Kidney epithelial cell (primary cell): ENCODE measurements at places on chromosomes 1 and 21.

GRCh38 chr1:162571696-162572095 lies 10.2 kb downstream of the UAP1 start:
- DNase-seq = no peak

DNA sequence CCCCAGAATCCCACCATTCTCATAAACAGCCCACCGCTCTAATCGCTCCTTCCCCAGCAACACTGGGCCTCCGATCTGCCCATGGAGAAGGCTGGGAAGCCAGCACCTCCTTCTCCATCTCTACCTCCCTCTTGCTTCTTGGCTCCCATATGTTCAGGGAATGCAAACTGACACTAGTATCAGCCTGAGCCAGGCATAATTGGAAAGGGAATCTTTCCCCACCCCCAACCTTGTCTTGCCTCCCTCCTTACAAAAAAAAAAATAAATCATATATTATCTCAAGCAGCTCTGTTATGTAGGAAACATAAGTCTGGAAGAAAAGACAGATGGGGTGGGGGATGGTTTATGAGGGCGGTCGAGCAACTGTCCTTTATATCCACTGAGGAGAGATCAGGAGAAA lies 127.2 kb downstream of the NAV1 start:
- DNase-seq = no peak

GRCh38 chr1:8063298-8064036 lies 37.4 kb upstream of the ERRFI1 start:
- DNase-seq = no peak

GRCh38 chr1:6969106-6969505 lies 183.9 kb downstream of the CAMTA1 start:
- DNase-seq = peak; percentile 35

- DNase-seq = no peak
Observed at GRCh38 chr1:220807726-220808125, 21.0 kb downstream of the MTARC1 start.

DNA sequence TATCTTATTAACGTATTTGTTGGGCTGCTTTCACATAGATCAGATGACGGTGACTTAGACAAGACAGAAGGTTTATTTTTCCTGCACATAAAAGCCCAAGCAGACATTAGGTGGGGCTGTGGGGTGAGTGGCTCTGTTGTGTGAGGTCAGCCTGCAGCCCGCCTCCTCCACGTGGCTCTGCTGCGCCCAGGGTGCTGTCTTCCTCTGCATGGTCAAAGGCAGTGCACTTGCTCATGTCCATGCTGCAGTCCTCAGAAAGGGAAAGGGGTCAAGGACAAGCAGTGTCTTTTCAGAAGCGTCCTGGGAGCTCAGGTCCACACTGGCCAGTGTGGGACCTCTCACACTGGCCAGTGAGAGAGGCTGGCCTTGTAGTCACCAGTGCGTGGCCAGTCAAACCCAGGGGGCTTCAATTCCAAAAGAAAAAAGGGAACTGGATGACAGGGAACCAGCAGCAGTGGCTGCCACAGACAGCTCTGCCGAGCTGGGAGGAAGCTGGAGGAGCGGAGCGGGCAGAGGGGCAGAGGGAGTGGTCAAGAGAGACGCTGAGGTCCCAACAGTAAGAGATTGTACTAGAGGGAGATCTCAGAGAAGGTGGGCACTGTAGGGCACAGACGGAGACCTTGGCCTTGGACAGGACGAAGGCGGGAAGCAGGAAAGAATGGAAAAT lies 35.9 kb upstream of the SLC45A1 start:
- no peak for DNase-seq

DNA sequence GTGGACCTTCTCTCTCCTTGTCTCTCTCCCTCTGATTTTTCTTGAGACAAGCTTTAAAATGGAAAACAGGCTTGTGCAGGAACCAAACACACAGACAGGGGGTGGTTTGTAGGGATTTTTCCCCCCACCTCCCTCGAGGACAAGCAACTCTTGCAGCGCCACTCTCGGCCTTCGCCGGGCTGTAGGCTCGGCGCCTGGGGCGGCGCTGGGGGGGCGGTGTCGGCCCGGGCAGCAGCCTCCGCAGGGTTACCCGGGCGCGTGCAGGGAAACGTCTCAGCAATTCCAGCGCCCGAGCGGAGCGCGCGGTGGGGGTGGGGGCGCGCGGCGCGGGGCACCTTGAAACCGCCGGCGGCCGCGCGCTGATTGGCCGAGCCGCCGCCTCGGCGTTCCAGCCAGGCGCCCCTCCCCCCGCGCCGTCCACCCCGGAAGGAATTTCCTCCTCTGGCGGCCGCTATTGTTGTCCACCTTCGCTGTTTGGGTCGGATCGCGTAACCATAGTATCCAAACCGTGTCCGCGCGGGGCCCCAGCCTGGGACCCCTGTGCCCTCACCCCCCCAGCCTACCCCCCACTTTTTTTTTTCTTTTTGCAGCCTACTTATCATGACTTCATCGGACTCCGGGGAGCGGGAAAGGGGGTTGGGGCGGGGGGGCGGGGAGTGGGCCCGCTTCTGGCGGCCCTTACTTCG lies 59.8 kb upstream of the ACOT11 start:
- DNase-seq = peak; percentile 54

DNA sequence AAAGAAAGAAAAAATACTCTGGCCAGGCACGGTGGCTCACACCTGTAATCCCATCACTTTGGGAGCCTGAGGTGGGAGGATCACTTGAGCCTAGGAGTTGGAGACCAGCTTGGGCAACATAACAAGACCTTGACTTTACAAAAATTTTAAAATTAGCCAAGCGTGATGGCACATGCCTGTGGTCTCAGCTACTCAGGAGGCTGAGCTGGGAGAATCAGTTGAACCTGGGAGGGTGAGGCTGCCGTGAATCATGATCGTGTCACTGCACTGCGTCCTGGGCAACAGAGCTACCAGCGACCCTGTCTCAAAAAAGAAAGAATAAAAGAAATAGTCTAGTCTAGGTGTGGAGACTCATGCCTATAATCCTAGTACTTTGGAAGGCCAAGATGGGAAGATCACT lies 22.3 kb downstream of the RRP1B start:
- no peak for DNase-seq

DNA sequence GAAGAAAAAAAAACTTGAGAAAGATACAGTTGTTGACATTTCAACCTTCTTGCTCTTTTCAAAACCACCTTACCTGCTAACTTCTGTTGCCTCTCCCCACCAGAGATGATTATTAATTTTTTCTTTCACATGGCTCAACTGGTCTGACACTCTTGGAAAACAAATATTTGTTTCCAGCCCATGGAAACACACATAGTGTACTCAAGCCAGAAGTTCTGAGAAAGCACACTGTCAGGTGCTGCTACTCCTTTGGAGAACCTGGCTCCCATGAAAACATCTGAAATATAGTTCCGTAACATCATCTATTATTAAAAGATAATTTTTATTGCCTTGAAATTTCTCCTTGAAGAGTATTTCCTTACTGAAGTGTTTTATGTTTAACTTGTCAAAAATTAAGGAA lies 145.0 kb upstream of the C1orf105 start:
- no peak for DNase-seq

DNA sequence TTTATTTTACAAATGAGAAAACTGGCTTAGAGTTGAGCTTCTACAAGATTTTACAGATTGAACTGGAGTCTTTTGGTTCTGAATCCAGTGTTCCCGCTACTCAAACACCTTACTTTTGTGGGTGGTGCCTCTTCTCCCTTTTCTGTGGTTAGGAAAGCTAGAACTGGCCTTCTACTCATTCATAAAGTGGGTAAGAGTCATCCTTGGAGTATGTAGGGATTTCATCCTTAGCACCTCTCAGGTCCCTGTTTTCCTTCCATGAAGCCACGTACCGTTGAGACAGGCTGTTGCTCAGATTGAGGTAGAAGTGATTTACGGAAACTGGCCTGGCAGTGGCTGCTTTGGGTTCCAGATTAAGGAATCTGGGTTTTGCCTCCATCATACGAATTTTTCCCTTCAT lies 35.8 kb downstream of the WNT4 start:
- peak; percentile 37 for DNase-seq

DNA sequence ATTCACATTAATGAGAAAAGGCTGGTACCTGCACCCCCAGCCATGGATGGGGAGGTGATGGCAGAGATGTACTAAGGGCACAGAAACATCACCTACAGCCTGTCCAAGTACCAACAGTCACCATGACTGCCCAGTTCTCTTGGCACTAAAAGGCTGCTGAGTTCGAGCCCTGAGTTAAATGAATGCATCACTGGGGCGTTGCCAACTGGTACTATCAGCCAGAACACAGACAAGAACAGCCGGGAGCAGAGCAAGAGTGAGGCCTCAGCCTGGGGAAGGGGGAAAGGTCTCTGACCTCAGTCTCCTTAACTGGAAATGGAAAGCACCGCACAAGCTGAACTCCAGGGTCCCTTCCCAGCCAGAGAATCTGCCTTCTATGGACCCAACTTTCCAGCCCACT lies 60.5 kb downstream of the GLIS1 start:
- no peak for DNase-seq

- DNase-seq = no peak
Observed at GRCh38 chr21:45939521-45940045, 42.0 kb upstream of the COL6A1 start.

DNA sequence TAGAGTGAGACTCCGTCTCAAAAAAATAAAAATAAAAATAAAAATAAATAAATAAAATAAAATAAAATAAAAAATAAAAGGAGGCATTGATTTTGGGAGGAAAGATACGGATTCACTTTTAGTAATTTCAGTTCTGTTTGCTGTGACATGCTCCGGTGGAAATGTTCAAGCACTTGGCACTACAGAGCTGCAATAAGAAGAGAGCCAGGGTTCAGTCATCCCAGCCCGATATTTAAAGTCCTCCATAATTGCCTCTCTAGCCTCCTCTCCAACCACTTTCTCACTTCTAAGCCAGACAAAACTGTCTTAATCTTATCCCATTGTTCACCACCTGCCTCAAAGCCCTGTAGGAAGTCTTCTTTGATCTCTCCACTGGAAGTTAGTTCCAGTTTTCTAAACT lies 55.0 kb upstream of the MACF1 start:
- DNase-seq = no peak

GRCh38 chr1:229768232-229768631 lies 142.2 kb downstream of the URB2 start:
- DNase-seq = no peak

GRCh38 chr1:170533298-170533697 lies 1.3 kb downstream of the GORAB start:
- DNase-seq = no peak

DNA sequence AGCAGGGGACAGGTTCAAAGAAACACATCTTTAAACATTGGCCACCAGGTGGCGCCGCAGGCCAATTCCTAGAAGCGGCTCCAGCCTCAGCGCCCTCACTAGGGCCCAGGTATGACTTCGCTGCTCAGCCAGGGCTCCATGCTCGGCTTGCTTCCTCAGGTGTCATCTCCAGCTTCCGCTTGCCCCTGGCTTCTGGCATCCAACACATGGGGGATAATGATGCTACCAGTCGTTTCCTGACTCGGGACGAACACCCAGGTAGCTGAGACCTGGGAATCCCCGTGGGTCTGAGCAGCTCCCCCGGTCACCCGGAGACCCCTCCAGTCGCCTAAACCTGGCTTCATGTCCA lies 8.5 kb upstream of the MEX3A start:
- no peak for DNase-seq

DNA sequence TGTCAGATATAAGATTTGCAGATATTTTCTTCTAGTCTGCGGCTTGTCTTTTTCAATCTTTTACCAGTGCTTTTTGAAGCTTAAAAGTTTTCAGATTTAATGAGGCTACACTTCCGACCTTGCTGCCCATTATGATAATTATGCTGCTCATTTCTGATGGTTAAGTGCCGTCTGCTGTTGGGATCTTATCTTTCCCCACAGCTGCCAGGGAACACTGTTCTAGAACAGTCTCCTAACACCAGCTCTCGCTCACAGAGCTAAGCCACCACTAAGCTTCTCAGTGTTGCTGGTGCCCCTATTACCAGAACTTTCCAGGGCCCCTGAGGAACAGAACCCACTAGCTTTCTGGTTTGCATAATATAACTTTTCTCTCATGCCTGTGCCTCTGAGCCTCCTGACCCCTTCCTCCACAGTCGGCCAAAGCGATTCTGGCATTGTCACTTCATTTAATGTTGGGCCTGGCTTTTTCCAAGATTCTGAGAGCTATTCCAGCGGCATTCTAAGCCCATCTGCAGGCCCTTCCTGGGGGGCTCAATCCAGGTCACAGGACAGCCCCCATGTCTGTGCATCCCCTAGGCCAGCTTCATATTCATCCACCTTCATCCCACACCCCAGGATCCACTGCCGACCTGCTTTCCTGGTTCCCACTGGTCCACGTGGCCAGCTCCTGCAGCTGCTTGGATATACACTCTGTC lies 237.0 kb downstream of the PTPRU start:
- no peak for DNase-seq

- DNase-seq = no peak
Observed at GRCh38 chr21:32710069-32710784, 17.6 kb downstream of the SYNJ1 start.

DNA sequence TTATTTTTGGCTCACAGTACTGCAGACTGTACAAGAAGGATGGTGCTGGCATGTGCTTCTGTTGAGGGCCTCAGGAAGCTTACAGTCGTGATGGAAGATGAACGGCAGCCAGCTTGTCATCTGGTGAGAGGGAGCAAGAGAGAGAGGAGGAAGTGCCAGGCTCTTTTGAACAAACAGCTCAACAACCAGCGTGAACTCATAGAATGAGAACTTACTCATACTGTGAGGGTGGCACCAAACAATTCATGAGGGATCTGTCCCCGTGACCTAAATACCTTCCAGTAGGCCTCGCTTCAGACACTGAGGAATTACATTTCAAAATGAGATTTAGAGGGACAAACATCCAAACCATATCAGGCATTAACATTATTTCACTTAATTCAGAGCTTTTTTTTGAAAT lies 84.7 kb downstream of the PKN2 start:
- no peak for DNase-seq

GRCh38 chr1:23366146-23366545 lies 3.5 kb downstream of the ZNF436 start:
- DNase-seq = no peak
